ENCODE measurements at places on chromosomes 16 and 17. TPM values are rescaled to one million over a fixed set of nuclear protein-coding genes. Genes with fewer than 3 reads are reported as not detected.

DNA sequence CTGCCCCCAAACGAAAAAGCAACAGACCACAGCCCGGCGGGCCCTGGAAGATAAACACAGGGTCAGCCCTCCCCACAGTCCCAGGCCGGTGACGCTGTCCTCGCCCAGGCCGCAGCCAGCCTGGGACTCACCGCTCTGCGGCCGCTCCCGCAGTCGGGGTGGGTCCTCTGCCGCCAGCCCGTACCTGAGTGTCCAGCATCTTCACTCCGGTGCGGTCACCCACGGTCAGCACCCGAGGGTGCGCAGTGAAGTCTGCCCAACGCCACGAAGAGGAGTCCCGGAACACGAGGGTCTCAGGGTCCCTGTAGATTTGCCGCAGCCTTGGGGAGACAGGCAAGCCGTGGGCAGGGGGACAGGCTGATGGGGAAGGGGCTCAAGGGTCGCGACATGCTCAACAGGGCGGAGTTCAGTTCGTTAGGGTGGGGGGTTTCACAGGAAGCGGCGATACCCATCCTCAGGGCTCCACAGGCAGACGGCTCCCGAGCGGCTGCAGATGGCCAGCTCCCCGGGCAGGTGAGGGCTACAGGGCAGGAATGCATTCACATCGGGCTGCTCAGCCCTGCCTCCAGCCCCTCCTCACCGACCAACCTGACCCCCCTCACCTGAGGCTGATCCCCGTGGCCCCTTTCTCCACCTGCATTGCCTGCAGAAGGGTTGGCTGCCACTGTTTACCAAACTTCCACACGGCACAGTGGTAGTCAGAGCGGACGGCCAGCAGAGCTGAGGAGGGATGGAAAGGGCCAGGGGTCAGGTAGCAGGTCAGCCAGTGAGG is 5.5 kb downstream of the TAF1C start:
- no peak for DNase-seq

DNA sequence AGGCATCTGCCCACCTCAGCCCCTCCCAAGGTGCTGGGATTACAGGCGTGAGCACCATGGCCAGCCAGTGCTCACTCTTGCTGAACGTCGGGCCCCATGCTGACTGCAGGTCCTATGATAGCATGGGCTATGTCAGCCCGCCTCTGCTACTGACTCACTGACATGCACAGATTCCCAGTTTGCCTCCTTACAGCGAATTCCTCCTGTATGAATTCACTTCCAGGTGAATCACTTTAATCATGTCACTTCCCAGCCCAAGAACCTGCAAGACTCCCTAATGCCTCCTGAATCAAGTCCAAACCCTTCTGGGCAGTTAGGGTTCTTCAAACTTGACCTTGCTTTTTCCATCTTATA is 16.1 kb upstream of the UBTF start:
- no peak for DNase-seq

The ITFG1 gene
- 32.9 TPM for polyA plus RNA-seq

The FAM171A2 gene
- polyA plus RNA-seq: 4.2 TPM

DNA sequence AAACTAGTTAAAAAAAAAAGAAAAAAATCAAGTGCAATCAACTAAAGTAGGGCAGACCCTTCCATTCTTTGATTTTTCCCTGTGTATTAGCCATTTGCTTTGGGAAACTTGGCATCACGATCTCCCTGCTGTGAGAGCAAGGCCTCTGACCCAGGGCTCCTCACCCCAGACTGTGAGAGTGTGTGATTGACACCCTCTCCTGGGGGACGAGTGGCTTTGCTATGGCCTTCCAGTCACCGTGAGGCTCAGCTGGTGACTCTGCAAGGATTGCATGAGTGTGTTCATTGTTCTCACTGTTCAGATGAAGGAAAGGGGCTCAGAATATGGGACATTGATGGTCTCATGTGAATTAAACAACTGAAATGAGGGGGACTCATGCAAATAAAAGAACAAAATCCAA is 69.0 kb upstream of the BCAR1 start:
- DNase-seq: no peak
